ENCODE measurements at places on chromosomes 13 and 19.

- no peak for DNase-seq
These were observed 1.5 kb downstream of the LRRC63 start for GRCh38 chr13:46213242-46213641.

DNA sequence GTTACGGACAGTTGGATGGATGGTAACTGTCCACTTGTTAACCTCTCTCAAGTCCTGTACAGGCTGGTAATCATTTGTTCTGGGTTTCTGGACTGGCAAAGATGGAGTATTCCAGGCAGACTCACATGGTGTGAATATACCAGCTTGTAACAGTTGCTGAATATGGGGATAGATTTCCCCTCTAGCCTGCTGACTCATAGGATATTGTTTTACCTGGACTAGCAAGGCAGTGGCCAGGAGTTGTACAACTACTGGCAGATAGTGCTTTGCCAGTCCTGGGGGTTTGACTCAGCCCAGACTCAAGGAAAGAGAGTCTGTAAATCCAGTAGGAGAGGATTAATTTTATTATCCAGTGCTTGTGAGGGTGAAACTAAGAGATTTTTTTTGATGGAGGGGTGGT is 74.0 kb downstream of the ZNF100 start:
- no peak for DNase-seq

GRCh38 chr13:60170414-60170813 is 6.7 kb upstream of the DIAPH3 start:
- no peak for DNase-seq

- no peak for DNase-seq
These were observed 66.4 kb downstream of the KLF12 start for GRCh38 chr13:74067818-74068217.

GRCh38 chr19:9406798-9407352 is 28.5 kb downstream of the ZNF266 start:
- peak; percentile 78 for DNase-seq

- no peak for DNase-seq
These were observed 108.8 kb downstream of the TBC1D4 start for GRCh38 chr13:75372923-75373841.

- DNase-seq, result no peak
These were observed 9.8 kb upstream of the LIN7B start for GRCh38 chr19:49104229-49104864.

- no peak for DNase-seq
These were observed 19.6 kb upstream of the PTPRS start for GRCh38 chr19:5360003-5360780.

DNA sequence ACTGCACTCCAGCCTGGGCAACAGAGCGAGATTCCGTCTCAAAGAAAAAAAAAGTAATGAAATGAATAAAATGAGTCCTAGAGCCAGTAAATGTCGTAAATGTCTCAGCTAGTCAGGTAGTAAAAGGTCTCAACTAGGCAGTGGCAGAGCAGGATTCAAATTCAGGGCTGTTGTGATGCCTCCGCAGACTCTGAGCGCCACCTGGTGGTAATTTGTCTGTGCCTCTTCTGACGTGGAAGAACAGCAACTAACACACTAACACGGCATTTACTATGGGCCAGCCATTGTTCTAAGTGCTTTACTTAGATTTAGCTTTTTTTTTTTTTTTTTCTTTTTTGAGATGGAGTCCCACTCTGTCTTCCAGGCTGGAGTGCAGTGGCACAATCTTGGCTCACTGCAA is 30.2 kb downstream of the CYP2F1 start:
- DNase-seq, result peak; percentile 91

- no peak for DNase-seq
These were observed at the start of gene FPR3 for GRCh38 chr19:51794885-51795490. Gene FPR3 (plus strand): TSS chr19:51795157. CDS start chr19:51823749, 28,592 bp downstream.

DNA sequence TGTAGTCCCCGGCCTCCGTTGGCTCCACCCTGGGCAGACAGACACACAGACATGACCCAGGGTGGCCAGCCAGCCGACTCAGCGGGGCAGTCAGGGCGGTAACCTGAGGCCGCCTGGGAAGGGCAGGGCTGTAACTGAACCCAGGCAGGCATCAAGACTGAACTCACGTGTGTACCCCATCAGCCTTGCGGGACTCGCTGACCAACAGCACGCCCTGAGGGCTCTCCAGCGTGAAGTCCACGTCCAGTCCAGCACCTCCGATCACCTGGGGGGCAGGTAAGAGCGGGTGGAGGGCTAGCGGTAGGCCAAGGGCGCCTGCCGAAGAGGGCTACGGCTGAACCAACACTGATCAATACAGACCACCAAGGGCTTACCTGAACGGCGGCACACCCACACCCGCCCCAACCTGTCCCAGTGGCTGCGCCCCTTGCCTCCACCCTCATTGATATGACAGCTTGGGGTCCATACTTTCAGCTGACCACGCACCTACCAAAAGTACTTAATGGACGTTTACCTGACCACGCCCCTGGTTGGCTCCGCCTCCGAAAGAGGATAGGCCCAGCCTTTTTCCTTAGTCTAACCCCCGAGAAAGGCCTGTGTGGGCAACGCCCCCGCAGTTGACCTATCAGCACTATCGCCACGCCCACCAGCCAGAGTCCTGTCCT is 791 bp downstream of the TMED1 start:
- no peak for DNase-seq

GRCh38 chr13:58081301-58081820 is 449.8 kb downstream of the PCDH17 start:
- no peak for DNase-seq

DNA sequence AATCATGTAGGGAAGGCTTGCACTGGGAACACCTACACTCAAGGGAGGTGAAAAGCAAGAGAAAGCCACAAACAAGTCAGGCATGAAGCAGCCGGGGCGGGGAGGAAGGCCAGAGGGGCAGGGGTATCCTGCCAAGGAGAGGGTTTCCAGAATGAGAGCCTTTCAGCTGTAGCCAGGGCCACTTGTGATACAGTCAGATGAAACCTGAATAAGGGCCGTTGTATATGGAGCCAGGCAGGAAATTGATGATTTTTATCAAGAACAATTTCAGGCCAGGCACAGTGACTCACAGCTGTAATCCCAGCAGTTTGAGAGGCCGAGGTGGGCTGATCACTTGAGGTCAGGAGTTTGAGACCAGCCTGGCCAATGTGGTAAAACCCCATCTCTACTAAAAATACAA is 4.4 kb downstream of the TRPM4 start:
- DNase-seq, result no peak

GRCh38 chr19:9565900-9566705 is 18.2 kb downstream of the ZNF121 start:
- no peak for DNase-seq

DNA sequence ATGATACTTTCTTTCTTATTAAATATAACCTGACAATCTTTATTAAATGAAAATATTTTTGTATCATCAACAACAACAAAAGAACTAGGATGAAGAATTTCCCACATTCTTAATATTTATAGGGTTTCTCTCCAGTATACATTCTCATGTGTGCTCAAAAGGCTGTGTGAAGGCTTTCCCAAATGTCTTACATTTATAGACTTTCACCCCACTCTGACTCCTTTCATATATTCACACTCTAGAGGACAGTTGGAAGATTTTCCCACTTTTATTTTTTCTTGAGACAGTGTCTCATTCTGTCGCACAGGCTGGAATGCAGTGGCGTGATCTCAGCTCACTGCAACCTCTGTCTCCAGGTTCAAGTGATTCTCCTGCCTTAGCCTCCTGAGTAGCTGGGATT is 22.4 kb downstream of the ZNF14 start:
- DNase-seq, result no peak

- DNase-seq, result no peak
These were observed 25.9 kb upstream of the ABCC4 start for GRCh38 chr13:95327190-95327589.

DNA sequence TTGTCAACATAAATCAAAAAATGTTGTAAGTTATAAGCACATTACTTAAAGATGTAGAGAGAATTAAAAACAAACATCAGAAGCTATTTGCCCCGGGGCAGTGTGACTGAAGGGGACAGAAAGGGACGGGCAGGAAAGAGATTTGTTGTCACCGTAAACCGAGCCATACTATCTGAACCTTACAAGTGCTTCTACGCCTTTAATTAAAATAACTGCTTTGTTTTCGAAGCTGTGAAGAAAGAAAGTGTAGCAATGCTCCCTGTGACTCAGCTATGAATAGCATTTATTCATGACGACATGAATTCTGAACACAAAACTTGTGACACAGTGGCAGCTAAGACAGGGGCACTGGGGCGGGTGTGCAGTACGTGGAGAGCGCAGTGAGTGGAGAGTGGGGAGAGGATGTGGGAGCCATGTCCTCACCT is 30.0 kb downstream of the ZNF787 start:
- no peak for DNase-seq

DNA sequence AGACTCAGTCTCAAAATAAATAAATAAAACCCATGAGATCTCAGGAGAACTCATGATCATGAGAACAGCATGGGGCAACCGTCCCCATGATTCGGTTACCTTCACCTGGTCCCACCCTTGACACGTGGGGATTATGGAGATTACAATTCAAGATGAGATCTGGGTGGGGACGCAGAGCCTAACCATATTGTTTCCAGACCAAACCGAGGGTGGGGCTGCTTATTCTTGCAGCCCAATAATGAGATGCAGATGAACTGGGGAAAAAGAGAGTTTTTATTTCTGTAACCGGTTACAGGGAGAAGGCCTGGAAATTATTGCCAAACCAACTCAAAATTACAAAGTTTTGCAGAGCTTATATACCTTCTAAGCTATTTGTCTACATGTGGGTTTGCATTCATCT is 12.8 kb downstream of the TRAPPC2B start:
- no peak for DNase-seq

- DNase-seq, result no peak
These were observed 186.2 kb upstream of the PCDH9 start for GRCh38 chr13:67416047-67416925.

DNA sequence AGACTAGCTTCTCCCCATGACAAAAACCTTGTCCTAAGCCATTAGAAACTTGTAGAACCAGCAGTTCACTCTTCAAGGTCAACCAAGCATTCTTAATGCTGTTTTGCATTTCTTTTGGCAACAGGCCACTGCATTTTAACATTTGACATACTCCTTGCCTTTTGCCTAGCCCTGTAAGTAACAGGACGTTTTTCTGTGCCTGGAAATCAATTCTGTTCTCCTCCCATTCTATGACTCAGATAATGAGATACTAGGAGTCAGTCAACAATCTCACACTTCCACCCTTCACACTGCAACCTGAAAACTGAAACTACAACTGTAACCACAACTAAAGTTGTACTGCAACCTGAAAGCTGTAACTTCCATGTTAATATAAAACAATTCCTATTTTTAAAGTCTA is 268.7 kb downstream of the MZT1 start:
- no peak for DNase-seq

GRCh38 chr19:48469934-48470680 is 938 bp downstream of the CYTH2 start:
- no peak for DNase-seq

DNA sequence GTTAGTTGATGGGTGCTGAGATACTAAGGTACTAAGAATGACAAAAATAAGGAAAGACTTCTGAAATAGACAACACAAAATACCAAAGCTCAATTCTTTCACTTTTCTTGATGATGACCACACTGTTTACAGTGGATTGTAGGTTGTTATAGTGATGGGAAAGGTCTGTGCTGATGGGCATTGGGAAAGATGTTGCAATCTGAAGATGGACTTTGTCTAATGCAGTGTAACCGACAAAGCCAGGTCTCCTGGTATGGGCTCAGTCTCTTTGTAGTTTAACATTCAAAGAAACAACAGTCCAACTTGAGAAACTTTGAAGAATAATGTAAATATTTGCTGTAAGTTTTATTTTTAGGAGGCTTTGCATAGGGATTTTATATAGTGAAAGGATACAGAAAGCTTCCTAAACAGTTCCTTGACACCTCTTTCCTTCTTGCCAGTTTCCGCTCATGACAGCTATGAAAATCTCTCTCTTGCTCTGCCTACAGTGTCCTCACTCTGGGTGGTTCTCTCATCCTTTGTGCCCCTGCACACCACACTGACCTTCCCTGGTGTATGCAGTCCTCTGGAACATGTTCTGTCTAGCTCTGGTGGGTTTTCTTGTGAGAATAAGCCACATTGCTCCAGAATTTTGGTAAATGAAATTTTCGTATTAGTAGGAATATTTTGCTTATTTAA is 172.2 kb downstream of the KCNRG start:
- no peak for DNase-seq

GRCh38 chr13:32031025-32031814 is at the start of gene FRY:
Gene FRY (plus strand): TSS chr13:32031774. CDS start chr13:32031796, 22 bp downstream.
- DNase-seq, result peak; percentile 70

GRCh38 chr13:25874907-25875306 is 176.9 kb downstream of the SHISA2 start:
- DNase-seq, result peak; percentile 67

DNA sequence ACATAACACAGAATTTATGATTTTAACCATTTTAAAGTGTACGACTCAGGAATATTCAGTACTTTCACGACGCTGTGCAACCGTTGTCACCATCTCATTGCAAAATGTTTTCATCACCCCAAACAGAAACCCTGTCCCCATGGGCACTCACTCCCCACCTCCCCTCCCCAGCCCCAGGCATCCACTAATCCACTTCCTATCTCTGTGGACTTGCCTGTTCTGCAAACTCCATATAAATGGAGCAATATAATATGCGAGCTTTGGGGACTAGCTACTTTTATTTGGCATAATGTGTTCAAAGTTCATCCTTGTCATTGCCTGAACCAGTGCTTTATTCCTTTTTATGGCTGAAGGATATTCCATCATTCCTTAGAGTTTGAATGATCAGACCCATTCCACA is 7.3 kb upstream of the INSR start:
- no peak for DNase-seq

GRCh38 chr13:98505217-98505616 is 71.7 kb downstream of the STK24 start:
- no peak for DNase-seq

- peak; percentile 46 for DNase-seq
These were observed at the start of gene DBP for GRCh38 chr19:48636859-48637448. Gene DBP (minus strand): TSS chr19:48637379. CDS start chr19:48636994, 385 bp downstream.

- peak; percentile 82 for DNase-seq
These were observed 2.7 kb downstream of the UHRF1 start for GRCh38 chr19:4911786-4912672.

- DNase-seq, result no peak
These were observed 452.6 kb upstream of the KLF12 start for GRCh38 chr13:74586847-74587246.

DNA sequence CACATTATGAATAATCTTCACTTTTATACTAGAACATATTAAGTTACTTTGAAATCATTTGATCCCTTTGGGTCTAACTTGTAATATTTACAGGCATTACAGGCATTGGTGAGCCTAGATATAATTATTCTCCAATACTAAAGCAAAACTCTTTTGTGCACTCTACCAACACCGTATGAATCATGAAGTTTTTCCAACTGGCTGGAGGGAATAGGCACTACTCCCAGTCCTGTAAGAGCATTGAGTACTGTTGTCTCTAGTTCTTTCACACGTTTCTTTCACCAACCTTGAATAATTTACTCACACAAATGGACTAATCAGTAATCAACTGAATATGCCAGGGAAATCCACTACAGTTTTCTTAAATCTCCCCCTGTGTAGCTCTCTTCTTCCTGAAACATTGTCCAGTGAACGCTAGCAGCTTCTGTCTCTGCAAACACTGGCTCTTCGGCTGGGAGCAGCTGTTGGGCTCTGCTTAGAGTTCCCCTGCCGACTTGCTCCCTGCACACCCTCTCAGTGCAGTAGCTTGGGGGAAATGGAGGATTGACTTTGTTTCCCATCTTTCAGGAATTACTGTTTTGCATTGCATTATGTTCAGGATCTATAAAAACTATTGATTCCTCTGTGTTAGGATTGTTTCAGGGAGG is 476.7 kb downstream of the RFC3 start:
- no peak for DNase-seq

GRCh38 chr19:39839678-39840327 is 5.8 kb upstream of the DYRK1B start:
- DNase-seq, result no peak
